ENCODE measurements at places on chromosomes 2 and 18. TPM values are rescaled to one million over a fixed set of nuclear protein-coding genes. Genes with fewer than 3 reads are reported as not detected.

DNA sequence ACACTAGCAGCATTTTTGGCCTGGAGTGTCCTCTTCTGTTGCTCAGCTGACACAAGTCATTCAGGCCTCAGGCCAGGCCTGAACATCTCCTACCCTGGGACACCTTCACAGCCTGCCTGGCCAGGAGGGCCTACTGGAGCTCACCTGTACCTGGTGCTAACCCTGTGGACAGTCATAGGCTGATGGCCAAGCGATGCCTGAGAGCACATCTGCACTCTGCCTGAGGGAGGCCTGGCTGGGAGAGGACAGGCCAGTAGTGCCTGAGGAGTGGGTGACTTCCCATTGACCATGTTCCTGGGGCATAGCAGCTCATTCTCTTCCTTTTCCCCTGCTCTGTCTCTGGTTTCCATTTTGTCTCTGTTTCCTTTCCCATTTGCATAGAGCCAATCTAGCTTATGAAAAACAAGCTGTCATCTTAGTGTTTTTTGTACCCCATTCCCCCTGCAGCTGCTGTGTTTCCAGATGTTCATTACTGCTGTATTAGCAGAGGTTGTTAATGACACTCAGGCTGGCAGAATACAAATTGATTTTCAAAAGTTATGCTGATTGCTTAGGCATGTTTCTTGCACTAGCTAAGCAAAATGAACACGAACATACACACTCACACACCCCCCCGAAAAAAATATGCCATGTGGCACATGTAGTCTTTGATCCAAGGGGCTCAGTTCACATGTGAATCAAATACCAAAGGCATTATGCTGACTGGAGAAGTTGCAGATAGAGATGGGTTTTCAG lies 149.7 kb upstream of the HS6ST1 start:
- no peak for DNase-seq

DNA sequence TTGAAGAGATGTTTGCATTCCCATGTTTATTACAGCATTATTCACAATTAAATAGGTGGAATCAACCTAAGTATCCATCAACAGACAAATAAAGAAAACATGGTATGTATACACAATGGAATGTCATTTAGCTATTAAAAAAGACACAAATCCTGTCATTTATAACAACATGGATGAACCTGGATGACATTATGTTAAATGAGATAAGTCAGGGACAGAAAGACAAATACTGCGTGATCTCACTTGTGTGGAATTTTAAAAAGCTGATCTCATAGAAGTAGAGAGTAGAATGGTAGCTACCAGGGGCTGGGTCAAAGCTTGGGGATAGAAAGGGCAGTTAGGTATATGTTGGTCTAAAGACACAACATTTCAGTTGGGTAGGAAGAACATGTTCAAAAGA lies 376.3 kb downstream of the EPHA4 start:
- DNase-seq = no peak

DNA sequence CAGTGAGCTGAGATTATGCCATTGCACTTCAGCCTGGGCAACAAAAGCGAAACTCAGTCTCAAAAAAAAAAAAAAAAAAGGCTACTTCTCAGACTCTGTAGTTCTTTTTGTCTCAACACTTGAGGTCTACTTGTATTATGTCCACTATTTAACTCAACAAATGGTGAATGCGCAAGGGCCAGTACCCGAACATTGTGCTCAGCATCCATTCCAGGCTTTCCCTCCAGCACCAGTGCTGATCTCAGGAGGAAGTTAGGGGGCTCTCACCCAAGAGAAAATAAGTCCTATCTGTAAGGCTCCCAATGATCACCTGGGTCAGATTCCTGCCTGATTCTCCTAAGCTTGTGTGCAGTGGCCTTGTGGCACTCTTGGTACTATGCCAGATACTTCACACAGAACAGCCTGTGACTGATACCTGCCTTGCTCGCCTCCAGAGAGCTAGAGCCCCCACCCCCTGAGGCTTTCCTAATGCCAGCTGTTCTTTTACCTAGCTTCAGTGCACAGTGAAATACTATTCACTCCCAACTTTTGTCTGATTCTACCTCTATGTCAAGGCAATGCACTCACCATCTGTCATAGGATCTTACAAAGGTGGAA lies 74.9 kb downstream of the INO80D start:
- DNase-seq = no peak

The KCNS3 gene
- 28.8 TPM for total RNA-seq

- peak; percentile 47 for DNase-seq
These were observed 39.5 kb downstream of the CYP26B1 start for GRCh38 chr2:72108121-72108520.

The COL3A1 gene
- total RNA-seq = not detected

GRCh38 chr2:223108351-223109050 lies 56.5 kb downstream of the KCNE4 start:
- no peak for DNase-seq

DNA sequence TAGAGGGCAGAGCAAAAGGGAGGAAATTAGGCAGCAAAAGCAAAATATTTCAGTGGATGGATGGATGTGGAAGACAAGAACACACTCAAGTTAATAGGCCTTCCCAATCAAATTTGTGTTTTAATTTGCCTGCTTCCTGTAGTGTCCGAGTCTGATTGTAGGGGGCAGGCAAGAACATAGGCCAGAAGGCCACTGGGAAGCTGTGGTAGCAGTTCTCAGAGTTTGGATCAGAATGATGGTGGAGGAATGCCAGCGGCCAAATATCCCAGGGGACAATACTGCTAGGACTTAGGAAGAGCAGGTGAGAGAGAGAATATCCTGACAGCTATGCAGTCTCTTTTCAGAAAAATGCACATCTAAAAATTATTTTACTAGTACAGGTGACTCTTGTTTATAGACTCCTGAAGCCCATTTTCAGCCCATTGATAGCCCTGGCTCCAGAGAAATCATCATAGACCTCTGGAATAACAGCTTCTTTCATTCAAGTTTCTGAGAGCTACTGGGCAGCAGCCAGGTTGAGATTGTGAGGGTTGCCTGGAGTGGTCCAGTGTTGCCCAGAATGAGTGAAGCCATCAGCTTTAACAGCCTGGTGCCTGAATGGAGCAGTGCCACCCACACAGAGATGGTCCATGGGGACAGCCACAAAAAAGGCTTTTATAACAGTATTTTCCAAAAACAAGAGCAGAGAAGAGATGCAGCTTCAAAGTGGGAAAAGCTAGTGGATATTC lies 19.1 kb upstream of the SERPINE2 start:
- no peak for DNase-seq

The CDH19 gene
- total RNA-seq = not detected

GRCh38 chr2:66525606-66526005 lies 90.7 kb downstream of the MEIS1 start:
- DNase-seq = no peak

DNA sequence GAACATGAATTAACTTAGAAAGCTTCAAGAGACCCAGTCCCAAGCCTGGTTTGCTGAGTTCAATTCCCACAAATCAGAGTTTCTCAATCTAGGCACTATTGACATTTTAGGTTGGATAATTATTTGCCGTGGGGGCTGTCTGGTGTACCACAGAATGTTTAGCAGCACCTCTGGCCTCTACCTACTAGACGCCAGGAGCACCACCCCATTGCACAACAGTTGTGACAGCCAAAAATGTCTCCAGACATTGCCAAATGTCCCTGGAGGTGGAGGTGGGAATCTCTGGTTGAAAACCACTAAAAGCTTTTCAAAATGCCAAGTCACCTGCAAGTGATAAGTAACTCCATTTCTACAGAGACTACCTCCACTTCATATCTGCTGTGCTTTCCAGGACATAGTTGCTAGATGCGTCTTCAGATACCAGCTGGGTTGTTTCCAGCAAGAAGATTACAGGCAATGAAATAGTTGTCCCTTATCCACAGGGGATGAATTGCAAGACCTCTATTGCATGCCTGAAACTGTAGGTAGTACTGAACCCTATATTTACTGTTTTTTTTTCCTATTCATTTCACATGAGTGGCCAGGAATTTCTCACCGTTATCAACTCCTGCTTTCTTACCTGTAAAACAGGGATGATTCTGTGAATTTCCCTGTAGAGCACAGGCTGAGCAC lies 554.3 kb downstream of the ZEB2 start:
- no peak for DNase-seq

The PROKR1 gene
- not detected for total RNA-seq

GRCh38 chr2:3449086-3449485 lies 69.6 kb downstream of the TRAPPC12 start:
- no peak for DNase-seq

The SPIRE1 gene
- 36.4 TPM for total RNA-seq

The TRAF3IP1 gene
- total RNA-seq = 51.7 TPM

- DNase-seq = no peak
These were observed 11.6 kb downstream of the TRAF3IP1 start for GRCh38 chr2:238331916-238332315.

The C2orf42 gene
- total RNA-seq = 14.3 TPM

- DNase-seq = no peak
These were observed 143.9 kb upstream of the FN1 start for GRCh38 chr2:215579809-215580208.

The LYPD1 gene
- total RNA-seq = 10.3 TPM

The LBH gene
- total RNA-seq = 34.4 TPM

- no peak for DNase-seq
These were observed 84.7 kb upstream of the ST6GAL2 start for GRCh38 chr2:106970471-106971261.

The UGP2 gene
- 89.5 TPM for total RNA-seq

GRCh38 chr2:152497481-152498052 lies 162.6 kb downstream of the FMNL2 start:
- DNase-seq = peak; percentile 84

DNA sequence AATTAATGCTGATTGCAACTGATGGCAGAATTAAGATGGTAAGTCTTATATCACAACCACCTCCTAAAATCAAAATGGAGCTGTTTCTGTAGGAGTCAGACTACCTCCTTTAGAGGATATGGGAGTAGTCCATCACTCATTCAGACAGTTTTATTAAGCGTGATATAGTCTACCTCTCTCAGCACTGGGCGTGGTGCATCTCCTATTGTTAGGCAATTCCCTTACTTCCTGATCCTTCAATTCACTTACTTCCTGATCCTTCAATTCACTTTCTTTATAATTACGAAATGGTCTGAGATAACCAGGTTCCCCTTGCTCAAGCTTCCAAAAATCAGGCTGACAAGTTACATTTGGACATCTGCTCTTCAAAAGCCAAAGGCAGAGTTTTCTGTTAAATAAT lies 31.9 kb downstream of the ATP8B1 start:
- DNase-seq = no peak

- DNase-seq = peak; percentile 59
These were observed 178.0 kb downstream of the RND3 start for GRCh38 chr2:150309311-150310080.

Data from PC-9 (cell line).